ENCODE measurements at places on chromosomes 3 and 15.

DNA sequence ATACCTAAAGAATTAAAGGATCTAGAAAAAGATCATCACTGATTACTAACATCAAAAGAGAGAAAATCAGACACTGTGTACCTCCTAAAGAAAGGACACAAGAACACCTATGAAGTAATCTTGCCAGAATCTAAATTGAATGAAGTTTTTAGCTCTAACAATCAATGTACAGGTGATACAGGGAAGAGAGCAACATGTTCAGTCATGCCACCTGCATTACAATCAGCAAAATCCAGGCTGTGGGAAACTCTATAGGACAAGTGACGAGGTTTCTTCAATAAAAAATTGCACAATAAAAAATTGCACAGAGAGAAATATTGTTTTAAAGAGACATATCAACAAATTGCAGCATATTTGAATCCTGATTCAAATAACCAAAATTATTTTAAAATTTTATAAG is 93.3 kb downstream of the SEMA5B start:
- DNase-seq = no peak

- DNase-seq = no peak
Observed at GRCh38 chr3:111690242-111690641, 95.1 kb upstream of the ZBED2 start.

DNA sequence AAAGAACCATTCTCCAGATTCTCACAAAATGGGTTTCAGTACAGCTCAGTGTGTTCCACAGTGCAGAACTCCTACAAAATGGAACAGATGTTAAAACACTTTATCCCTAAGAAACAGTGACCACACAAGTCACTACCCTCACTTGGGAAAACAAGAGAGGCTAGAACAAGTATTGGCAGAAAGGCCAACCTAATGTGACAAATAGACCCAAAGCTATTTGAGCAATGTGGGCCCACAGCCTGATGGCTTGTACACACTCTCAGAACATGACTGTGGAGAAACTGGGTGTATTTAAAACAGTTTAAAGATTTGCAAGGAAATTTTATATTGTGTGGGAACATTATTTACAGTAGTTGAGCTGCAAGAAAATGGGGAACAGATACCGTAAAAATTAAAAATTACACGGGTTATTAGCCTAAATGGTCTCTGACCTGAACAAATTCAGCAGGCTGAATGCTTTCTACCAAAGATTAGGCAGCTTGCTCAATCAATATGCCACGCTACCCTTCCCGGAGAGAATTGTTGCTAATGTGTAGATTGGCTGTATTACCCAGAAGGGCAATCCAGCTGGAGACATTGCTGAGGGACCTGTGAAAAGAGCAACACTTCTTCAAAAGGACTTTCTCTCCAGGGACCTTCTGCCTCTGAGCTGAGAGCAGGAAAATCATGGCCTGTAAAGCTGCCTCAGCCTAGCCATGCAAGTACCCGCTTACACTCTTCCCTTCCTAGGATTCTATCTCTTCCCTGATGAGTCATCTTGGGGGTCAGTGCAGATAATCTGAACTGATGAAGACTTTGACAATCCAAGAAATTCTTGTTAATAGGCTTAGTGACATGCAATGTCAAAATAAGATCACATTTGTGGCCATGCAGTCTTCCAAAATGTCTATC is 97.1 kb downstream of the STRIT1 start:
- DNase-seq = no peak

GRCh38 chr3:185270956-185271332 is 17.1 kb upstream of the EHHADH start:
- no peak for DNase-seq

- no peak for DNase-seq
Observed at GRCh38 chr3:65408531-65409175, 630.1 kb downstream of the MAGI1 start.

GRCh38 chr15:98884894-98885293 is 122.7 kb downstream of the PGPEP1L start:
- no peak for DNase-seq

DNA sequence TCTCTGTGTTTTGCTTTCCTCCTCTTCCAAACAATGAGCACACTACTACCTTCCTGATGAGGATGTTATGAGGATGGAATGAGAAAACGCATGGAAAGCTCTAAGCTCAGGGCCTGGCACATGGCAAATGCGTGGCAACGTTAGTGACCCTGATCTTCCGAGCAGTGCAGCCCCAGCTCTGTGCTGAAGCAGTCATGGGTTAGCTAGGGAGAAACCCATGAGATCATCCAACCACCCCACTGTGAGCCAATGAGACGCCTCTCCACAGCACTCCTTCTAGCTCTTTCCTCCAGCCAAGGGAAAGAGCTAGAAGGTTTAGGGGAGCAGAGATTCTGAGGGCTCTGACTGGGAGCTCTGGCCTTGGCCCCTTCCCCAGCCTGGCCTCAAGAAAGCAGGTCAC is 4.5 kb downstream of the CPN2 start:
- no peak for DNase-seq

- no peak for DNase-seq
Observed at GRCh38 chr3:127455541-127456450, 134.7 kb downstream of the TPRA1 start.

GRCh38 chr15:39320886-39321285 is 260.0 kb upstream of the THBS1 start:
- DNase-seq = no peak

- DNase-seq = no peak
Observed at GRCh38 chr15:32659340-32660155, 18.0 kb downstream of the SCG5 start.

DNA sequence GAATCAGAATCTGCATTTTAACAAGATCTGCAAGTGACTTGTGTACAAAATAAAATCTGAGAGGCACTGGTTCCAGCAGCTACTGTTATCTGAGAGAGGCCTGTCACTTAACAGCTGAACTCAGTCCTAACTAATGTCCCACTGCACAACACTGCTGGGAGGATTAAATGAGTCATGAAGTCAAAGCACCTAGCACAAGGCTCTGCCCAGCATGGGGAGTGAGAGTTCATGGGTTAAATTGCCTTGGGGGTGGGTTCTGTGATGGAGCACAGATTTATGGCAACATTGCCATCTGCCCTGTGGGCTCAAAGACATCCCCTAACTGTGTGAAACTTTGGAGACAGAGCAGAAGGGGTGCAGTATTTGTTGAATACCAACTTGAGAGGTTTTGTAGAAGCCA is 250.9 kb downstream of the PLCL2 start:
- DNase-seq = no peak

DNA sequence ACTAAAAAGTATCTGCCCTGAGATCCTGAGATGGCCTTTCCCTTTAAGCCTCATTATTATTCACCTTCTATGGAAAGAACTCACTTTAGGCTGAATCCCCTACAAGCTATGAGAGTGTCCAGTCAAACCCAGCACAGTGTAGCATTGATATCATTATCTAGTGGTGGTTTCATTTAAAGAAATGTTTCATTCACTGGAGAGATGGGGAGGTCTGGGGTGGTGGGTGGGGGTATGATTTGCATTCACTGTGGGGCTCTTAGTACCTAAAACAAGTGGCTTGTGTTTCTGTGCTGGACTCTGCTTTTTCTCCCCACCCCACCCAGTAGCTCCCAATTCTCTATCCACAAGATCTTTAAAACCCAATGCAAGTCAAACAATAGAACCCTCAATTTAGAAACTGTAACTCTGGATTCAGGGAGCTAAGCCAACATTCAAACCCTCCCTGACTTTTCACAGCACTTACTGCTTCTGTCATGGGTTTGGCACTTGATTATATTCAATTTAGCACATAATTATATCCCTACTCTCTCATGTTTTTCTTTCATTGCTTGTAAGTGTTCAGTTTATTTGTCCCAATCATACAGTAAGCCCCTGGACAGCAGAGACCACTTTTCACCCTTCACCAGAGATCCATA is 310.5 kb upstream of the THBS1 start:
- no peak for DNase-seq

GRCh38 chr3:26099692-26100091 is 309.8 kb downstream of the OXSM start:
- no peak for DNase-seq

DNA sequence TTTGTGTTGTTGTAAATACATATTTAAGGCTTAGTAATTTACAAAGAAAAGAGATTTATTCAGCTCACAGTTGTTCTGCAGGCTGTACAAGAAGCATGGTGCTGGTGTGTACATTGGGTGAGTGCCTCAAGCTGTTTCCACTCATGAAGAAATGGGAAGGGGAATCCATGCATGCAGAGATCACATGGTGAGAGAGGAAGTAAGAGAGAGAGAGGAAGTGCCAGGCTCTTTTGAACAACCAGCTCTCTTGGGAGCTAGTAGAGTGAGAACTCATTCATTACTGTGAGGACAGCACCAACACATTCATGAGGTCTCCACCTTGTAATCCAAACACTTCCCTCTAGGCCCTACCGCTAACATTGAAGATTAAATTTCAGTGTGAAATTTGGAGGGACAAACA is 909.2 kb downstream of the NSUN3 start:
- no peak for DNase-seq

- DNase-seq = no peak
Observed at GRCh38 chr3:29694783-29695182, 413.9 kb downstream of the RBMS3 start.

- no peak for DNase-seq
Observed at GRCh38 chr3:46884427-46884826, 6.9 kb downstream of the PTH1R start.

DNA sequence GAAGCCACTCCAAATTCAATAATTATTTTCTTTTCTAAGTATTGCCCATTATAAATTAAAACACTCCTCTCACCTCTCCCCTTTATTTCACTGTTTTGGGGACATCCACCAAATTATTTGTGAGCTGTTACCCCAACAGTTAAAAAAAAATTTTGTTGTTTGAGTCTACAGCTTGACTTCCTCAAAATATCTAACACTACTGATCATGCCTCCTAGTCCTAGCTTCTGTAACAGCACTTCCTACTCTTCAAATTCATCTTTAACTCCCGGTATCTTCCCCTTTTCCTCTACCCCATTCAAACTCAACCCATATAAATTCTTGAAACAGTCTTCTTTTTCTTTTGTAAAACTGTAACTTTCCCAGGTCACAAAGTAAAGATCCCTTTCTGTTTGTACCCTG is 15.9 kb downstream of the PARL start:
- DNase-seq = no peak

DNA sequence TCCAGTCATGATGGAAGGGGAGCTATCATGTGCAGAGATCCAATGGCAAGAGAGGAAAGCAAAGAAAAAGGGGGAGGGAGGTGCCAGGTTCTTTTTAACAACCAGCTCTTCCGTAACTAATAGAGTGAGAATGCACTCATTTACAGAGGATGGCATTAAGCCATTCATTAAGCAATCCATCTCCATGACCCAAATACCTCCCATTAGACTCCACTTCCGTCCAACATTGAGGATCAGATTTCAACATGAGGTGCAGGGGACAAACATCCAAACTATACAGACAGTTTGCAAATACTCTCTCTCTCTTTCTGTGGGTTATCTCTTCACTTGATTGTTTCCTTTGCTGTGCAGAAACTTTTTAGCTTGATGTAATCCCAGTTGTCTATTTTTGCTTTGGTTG is 21.2 kb downstream of the ZDHHC23 start:
- DNase-seq = no peak

DNA sequence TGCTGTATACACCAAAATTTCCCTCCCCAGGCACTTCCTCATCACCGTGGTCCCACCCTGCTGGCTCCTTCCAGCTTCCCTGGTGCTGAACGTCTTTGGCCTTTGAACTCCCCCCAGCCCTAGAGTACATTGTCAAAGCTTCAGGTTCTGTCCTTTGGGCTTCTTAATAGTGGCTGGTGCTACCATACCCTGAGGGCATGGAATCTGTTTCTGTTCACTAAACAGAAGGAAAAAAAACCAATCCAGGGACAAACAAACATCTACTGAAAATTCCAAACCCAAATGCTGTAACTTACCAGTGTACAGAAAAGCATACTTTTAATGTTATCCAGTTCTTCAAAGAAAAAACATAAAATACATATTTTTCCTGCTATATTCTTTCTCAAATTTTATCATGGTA is 148.7 kb downstream of the MYLK start:
- no peak for DNase-seq

DNA sequence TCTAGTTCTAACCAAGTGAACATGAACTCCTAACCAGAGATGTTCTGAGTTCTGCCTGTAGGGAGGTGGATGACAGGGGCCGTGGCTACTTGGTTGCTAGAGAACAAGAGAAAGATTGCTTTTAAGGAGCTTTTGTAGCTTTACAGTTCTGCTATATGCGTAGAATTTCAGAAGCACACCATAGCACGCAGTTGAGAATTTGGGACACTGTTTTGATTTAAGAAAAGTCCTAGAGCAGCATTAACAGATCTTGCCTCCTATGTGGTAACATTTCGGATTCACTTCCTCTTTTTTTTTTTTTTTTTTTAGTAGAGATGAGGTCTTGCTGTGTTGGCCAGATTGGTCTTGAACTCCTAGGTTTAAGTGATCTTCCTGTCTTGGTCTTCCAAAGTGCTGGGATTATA is 181.7 kb downstream of the TCF12 start:
- no peak for DNase-seq

GRCh38 chr3:12438318-12438717 is 46.0 kb upstream of the TSEN2 start:
- DNase-seq = no peak

- no peak for DNase-seq
Observed at GRCh38 chr3:114218006-114218405, 19.4 kb downstream of the ZNF80 start.

- no peak for DNase-seq
Observed at GRCh38 chr15:87213626-87214025, 1042.9 kb downstream of the NTRK3 start.

DNA sequence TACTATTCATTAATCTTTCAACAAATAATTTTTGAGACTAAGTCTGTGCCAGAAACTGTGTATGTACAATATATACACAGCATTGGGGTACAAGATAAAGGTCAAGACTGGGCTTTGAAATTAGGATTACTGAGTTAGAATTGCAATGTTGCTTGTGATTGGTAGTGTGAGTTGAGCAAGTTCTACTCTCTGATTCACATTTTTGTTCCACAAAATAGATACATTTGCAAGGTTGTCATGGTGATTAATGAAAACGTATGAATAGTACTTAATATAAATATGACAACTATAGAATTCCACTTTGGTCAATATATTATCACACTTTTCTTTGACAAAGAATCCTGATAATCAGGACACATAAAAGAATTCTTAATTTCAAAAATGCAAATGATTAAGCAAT is 314.6 kb downstream of the GBE1 start:
- DNase-seq = no peak

GRCh38 chr3:33159981-33160380 is 46.2 kb downstream of the CRTAP start:
- no peak for DNase-seq

DNA sequence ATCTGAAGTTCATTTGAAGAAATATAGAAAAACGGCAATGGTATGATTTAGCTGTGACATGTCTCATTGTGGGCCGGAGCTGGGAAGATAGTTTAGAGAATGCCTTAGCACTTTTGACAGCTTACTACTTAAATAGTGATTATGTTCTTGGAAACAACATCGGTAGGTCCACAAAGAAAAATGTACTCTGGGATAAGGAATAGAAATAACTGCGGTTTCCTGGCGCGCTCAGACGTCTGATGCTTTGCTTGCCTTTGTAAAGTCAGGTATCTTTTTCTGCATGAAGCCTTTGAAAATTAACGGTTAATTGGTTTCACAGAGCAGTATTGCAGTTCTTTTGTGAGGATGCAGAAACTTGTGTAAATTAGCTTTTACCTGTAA is 1.4 kb downstream of the USP3 start:
- no peak for DNase-seq

GRCh38 chr15:61681676-61682075 is 378.6 kb downstream of the VPS13C start:
- DNase-seq = no peak

- no peak for DNase-seq
Observed at GRCh38 chr15:71651750-71652186, 158.6 kb upstream of the NR2E3 start.
